ENCODE measurements at places on chromosomes 6 and 20.
A peak's percentile ranks its signal among the peaks of the same experiment; 100 is the strongest.

DNA sequence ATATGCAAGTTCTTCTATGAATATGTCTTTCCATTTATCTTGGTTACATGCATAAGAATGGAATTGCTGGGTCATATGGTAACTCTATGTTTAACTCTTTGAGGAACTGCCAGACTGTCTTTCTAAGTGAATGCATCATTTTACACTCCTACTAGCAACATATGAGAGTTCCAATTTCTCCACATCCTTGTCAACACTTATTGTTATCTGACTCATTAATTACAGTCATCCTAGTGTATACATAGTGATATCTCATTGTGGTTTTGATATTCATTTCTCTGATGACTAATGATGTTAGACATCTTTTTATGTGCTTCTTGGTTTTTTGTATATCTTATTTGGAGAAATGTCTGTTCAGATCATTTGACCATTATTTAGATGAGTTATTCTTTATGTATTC lies 96.7 kb upstream of the LAMP5 start:
- H3K4me3 ChIP-seq, result no peak overlapping the region
- H3K4me1 ChIP-seq, result no peaks in the 10 kb centered on the region
- no peaks in the 10 kb centered on the region for H3K27me3 ChIP-seq
- no peak for DNase-seq

- H3K27me3 ChIP-seq, result no peaks in the 10 kb centered on the region
- peaks cover 19% of the 10 kb centered on the region for H3K36me3 ChIP-seq
- H3K4me3 ChIP-seq, result no peak overlapping the region
- peaks cover 3% of the 10 kb centered on the region for H3K4me1 ChIP-seq
- no peak for DNase-seq
These were observed 72.2 kb downstream of the CNBD2 start for GRCh38 chr20:36040571-36040970.

GRCh38 chr6:20879526-20879925 lies 345.3 kb downstream of the CDKAL1 start:
- no peak for DNase-seq
- no peak overlapping the region for H3K4me3 ChIP-seq
- H3K27ac ChIP-seq, result no peak overlapping the region
- H3K36me3 ChIP-seq, result peaks cover 6% of the 10 kb centered on the region
- peaks cover 27% of the 10 kb centered on the region for H3K4me1 ChIP-seq
- H3K27me3 ChIP-seq, result no peaks in the 10 kb centered on the region

- no peaks in the 10 kb centered on the region for H3K36me3 ChIP-seq
- H3K27ac ChIP-seq, result no peak overlapping the region
- H3K27me3 ChIP-seq, result peaks cover 4% of the 10 kb centered on the region
These were observed 269.6 kb downstream of the CLIC5 start for GRCh38 chr6:45746046-45746445.

DNA sequence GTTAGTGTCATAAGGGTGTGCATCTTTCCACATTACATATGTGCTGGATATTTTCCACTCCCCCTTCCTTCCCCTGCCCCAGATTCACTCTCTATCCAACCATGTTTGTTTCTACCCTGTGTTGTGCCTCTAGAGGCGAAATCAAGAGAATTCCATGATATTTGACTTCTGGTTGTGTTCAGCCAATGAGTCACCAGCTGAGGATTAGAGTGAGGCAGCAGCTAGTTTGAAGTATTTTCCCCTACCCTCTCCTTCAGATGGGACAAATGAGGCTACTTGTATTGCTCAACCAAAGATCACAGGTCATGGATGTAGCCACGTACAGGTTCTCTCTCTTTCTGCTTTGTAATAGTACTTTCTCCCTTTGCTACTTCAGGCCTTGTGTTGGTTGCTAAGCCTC lies 24.5 kb upstream of the OR2J2 start:
- H3K27ac ChIP-seq, result no peak overlapping the region
- no peak for DNase-seq
- H3K36me3 ChIP-seq, result no peaks in the 10 kb centered on the region
- H3K4me3 ChIP-seq, result no peak overlapping the region

GRCh38 chr20:4087923-4088322 lies 72.6 kb upstream of the RNF24 start:
- no peak overlapping the region for H3K27ac ChIP-seq
- no peak for DNase-seq
- peaks cover 4% of the 10 kb centered on the region for H3K27me3 ChIP-seq
- H3K4me1 ChIP-seq, result peaks cover 16% of the 10 kb centered on the region

GRCh38 chr20:44747166-44748004 lies 1.7 kb downstream of the KCNK15 start:
- no peak for DNase-seq
- H3K4me3 ChIP-seq, result peak overlapping the region; percentile 82
- peaks cover 14% of the 10 kb centered on the region for H3K4me1 ChIP-seq
- no peaks in the 10 kb centered on the region for H3K36me3 ChIP-seq

GRCh38 chr6:119501798-119502483 lies 152.4 kb upstream of the MAN1A1 start:
- H3K36me3 ChIP-seq, result no peaks in the 10 kb centered on the region
- H3K4me1 ChIP-seq, result no peaks in the 10 kb centered on the region
- DNase-seq, result no peak
- no peak overlapping the region for H3K27ac ChIP-seq
- peaks cover 2% of the 10 kb centered on the region for H3K27me3 ChIP-seq
- no peak overlapping the region for H3K4me3 ChIP-seq

- H3K4me3 ChIP-seq, result no peak overlapping the region
- DNase-seq, result no peak
- peaks cover 3% of the 10 kb centered on the region for H3K36me3 ChIP-seq
- H3K4me1 ChIP-seq, result no peaks in the 10 kb centered on the region
These were observed 25.6 kb upstream of the SCP2D1 start for GRCh38 chr20:18788021-18788420.

GRCh38 chr6:56370127-56370540 lies 122.8 kb upstream of the COL21A1 start:
- DNase-seq, result no peak
- peak overlapping the region; percentile 35 for H3K4me3 ChIP-seq
- H3K27ac ChIP-seq, result peak overlapping the region; percentile 61
- peaks cover 47% of the 10 kb centered on the region for H3K4me1 ChIP-seq

- no peak for DNase-seq
- peaks cover 2% of the 10 kb centered on the region for H3K27me3 ChIP-seq
- H3K4me1 ChIP-seq, result peaks cover 5% of the 10 kb centered on the region
These were observed 15.2 kb downstream of the KIF25 start for GRCh38 chr6:168012431-168013249.

- H3K4me1 ChIP-seq, result no peaks in the 10 kb centered on the region
- no peak overlapping the region for H3K4me3 ChIP-seq
- no peak overlapping the region for H3K27ac ChIP-seq
- no peaks in the 10 kb centered on the region for H3K27me3 ChIP-seq
- DNase-seq, result no peak
- no peaks in the 10 kb centered on the region for H3K36me3 ChIP-seq
These were observed 48.5 kb upstream of the CCN2 start for GRCh38 chr6:131999545-132000146.

GRCh38 chr6:7769702-7770101 lies 43.8 kb downstream of the BMP6 start:
- peaks cover 8% of the 10 kb centered on the region for H3K4me1 ChIP-seq
- no peak for DNase-seq
- H3K27me3 ChIP-seq, result peaks cover 4% of the 10 kb centered on the region
- no peak overlapping the region for H3K4me3 ChIP-seq
- H3K36me3 ChIP-seq, result no peaks in the 10 kb centered on the region

- no peak overlapping the region for H3K27ac ChIP-seq
- peaks cover 7% of the 10 kb centered on the region for H3K36me3 ChIP-seq
These were observed 744.3 kb upstream of the DEFB115 start for GRCh38 chr20:30513050-30513628.

GRCh38 chr6:150298030-150298380 lies 70.8 kb upstream of the IYD start:
- H3K36me3 ChIP-seq, result no peaks in the 10 kb centered on the region
- peaks cover 16% of the 10 kb centered on the region for H3K4me1 ChIP-seq
- DNase-seq, result no peak
- no peak overlapping the region for H3K4me3 ChIP-seq

GRCh38 chr20:50229156-50229607 lies 38.6 kb downstream of the CEBPB start:
- peaks cover 7% of the 10 kb centered on the region for H3K4me1 ChIP-seq
- no peak for DNase-seq
- no peak overlapping the region for H3K4me3 ChIP-seq
- no peaks in the 10 kb centered on the region for H3K36me3 ChIP-seq

DNA sequence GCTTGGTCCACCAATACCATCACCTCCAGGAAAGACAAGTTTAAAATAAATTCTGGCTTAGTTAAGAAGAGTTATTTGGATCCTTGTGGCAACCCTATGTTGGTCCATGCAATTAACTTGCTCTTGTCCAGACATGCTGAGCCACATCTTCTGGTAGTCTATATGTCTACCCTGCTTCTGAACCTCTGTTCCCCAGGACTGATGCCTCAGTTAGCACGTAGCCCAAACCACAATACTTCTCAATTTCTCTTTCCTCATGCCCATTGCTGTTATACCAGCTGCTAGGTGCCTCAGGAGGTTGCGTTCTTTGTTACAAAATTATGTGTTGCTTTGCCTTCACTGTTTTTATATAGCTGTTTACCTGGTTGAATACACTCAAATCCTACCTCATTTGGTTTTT lies 116.4 kb upstream of the KCNQ5 start:
- no peak overlapping the region for H3K4me3 ChIP-seq
- no peaks in the 10 kb centered on the region for H3K4me1 ChIP-seq
- no peaks in the 10 kb centered on the region for H3K36me3 ChIP-seq
- H3K27me3 ChIP-seq, result peaks cover 18% of the 10 kb centered on the region

GRCh38 chr6:104170401-104170800 lies 689.3 kb downstream of the HACE1 start:
- H3K4me3 ChIP-seq, result no peak overlapping the region
- no peak for DNase-seq
- H3K36me3 ChIP-seq, result no peaks in the 10 kb centered on the region

DNA sequence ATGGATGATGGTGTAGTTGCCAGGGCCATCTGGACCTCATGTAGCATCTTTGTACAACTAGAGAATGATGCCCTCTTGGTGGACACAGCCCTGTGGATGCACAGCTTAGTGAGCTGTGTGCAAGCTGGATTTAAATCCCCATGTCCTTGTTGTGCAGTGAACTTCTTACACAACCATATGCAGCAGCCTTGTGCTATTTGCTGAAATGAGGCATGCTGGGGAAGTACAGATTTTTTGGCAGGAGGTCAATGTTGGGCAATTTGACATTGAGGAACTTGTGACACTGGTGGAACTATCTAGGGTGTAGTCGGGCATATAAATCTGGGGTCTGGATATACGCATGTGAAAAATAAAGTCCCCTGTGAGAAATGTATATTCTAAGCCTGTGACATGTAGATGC lies 5.8 kb upstream of the CDC5L start:
- no peak overlapping the region for H3K4me3 ChIP-seq
- no peaks in the 10 kb centered on the region for H3K36me3 ChIP-seq
- H3K4me1 ChIP-seq, result no peaks in the 10 kb centered on the region
- DNase-seq, result no peak
- no peak overlapping the region for H3K27ac ChIP-seq

DNA sequence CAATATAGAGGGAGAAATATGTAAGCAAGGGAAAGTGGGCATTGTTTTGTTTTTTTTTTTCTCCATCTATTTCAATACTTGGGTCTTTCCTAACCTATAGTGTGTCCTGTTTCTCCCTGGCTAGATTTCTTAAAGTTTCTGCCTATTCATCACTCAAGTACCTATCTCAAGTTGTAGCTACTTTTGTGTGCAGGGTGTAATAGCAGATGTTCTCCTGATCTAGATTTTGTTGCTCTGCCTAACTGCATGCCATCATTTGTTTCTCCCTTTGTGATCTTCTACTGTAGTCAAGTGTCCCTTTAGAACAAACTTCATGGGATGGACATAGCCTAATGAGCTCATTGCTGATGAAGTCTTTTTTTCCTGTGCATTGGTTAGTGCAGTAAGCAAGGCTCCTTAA lies 45.8 kb downstream of the TOP1 start:
- no peak overlapping the region for H3K27ac ChIP-seq
- peaks cover 32% of the 10 kb centered on the region for H3K36me3 ChIP-seq
- peaks cover 70% of the 10 kb centered on the region for H3K4me1 ChIP-seq
- H3K27me3 ChIP-seq, result no peaks in the 10 kb centered on the region

GRCh38 chr6:54813892-54814291 lies 32.7 kb upstream of the FAM83B start:
- H3K4me1 ChIP-seq, result no peaks in the 10 kb centered on the region
- H3K4me3 ChIP-seq, result no peak overlapping the region
- H3K27ac ChIP-seq, result no peak overlapping the region
- no peaks in the 10 kb centered on the region for H3K36me3 ChIP-seq
- DNase-seq, result no peak

DNA sequence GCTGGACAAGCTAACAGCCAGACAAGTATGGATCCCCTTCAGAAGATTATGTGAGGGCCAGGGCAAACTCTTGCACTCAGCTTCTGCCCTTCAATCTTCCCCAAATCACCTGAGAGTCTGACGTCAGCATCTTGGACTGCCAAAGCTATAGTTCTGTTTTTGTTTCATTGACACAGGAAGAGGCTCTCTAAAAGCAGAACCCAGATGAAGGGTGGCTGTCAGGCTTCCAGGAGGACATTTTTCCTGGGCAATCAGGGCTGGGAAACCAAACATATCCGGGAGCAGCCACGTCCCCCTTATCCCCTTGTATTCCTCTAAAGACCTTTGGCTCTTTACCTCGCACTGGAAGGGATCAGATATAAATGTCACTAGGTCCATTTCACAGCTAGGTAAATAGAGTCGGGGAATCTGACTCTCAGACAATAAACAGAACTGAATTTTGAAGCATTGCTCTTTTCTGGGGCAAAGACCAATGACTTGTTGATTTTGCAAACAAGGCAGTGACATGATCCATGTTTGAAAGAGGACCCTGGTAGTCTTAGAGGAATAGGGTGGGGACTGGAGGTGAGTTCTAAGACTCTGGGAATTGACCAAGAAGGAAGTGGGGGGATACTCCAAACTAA lies 13.3 kb downstream of the MAFB start:
- H3K27ac ChIP-seq, result no peak overlapping the region
- H3K4me3 ChIP-seq, result no peak overlapping the region

DNA sequence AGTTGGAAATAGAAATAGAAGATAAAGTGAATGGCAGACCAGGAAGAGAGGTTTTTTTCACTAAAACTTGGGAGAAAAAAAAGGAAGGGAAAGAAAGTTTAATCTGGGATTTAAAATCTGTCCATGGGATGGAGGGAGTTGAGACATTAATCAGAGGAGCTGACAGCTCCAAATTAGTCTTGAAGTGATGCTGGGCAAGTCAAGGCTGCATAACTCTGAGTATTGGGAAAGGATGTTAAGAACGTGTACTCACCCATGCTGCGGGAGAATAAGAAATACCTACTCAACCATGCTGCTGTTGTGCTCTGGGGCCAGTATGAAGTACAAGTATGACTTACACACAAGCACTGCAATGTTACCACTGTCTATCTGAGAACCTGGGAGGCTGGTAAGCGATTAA lies 47.5 kb downstream of the SNRNP48 start:
- H3K27me3 ChIP-seq, result peaks cover under 1% of the 10 kb centered on the region
- DNase-seq, result no peak

- peaks cover 66% of the 10 kb centered on the region for H3K4me1 ChIP-seq
- H3K4me3 ChIP-seq, result peak overlapping the region; percentile 92
- no peaks in the 10 kb centered on the region for H3K27me3 ChIP-seq
- H3K27ac ChIP-seq, result peak overlapping the region; percentile 97
- H3K36me3 ChIP-seq, result peaks cover 5% of the 10 kb centered on the region
These were observed 1.3 kb upstream of the DDR1 start for GRCh38 chr6:30882759-30883684.

All from type B pancreatic cell (in vitro differentiated cells).